Neural crest cell (in vitro differentiated cells): ENCODE measurements at places on chromosomes 4 and X.
A peak's percentile ranks its signal among the peaks of the same experiment; 100 is the strongest.

DNA sequence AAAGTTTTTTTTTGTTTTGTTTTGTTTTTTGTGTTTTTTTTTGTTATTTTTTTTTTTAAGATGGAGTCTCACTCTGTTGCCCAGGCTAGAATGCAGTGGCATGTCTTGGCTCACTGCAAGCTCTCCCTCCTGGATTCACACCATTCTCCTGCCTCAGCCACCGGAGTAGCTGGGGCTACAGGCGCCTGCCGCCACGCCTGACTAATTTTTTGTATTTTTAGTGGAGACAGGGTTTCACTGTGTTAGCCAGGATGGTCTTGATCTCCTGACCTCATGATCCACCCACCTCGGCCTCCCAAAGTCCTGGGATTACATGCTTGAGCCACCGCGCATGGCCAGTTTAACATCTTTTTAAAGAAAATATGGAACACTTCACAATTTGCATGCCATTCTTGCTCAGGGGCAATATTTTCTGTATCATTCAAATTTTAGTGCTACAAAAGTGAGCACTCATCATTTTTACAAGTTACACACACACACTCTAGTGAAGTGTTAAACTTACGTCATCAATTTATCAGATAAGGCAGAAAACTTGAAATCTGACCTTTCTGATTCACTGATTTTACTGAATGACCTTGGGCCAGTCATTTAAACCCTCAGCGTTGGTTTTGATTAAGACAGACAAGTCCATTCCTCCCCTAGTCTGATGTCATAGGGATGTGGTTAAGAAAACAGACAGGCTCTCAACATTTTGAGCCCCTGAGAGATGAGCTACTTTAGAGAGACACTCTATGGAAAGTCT lies 61.2 kb downstream of the TRIM2 start:
- DNase-seq: no peak

GRCh38 chrX:38634665-38635064 lies 73.3 kb downstream of the TSPAN7 start:
- DNase-seq: no peak

DNA sequence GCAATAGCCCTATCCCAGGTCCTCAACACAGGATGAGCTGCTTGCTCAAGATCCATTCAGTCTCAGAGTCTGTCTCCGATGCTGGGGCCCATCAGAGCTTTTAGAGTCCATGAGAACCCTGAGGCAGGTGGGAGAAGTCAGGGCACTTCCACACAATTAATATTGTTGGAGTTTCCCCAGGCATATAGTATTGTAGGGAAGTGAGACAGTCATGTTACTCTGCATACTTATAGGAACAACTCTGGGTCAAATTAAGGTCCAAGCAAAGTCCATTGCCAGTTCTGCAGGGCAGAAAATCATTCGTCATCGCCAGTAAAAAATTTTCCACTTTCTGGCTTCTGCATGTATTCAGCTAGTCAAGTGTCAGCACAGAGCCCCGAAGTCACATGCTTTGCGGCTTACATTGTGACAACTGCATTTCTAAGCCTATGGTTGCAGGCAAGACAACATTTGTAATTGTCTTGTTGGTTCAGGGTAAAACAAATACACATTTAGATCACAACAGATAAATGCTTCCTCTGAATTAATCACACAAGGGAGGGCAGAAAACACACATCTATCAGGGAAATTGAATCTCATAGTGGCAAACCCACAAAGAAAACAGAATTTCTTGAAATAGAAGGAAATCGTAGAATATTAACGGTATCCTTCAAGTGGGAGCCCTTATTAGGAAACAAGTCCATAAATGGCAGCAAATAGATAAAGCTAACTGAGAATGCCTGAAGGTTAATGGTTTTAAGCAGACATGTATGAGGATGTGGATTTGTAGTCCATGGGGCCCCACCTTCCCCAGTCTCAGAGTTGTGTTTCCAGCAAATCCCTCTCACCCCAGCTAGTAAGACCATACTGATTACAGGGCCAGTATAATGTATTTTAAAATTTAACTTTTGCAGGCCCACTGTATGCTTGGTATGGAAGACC lies 412.1 kb upstream of the RASGEF1B start:
- no peak for DNase-seq

DNA sequence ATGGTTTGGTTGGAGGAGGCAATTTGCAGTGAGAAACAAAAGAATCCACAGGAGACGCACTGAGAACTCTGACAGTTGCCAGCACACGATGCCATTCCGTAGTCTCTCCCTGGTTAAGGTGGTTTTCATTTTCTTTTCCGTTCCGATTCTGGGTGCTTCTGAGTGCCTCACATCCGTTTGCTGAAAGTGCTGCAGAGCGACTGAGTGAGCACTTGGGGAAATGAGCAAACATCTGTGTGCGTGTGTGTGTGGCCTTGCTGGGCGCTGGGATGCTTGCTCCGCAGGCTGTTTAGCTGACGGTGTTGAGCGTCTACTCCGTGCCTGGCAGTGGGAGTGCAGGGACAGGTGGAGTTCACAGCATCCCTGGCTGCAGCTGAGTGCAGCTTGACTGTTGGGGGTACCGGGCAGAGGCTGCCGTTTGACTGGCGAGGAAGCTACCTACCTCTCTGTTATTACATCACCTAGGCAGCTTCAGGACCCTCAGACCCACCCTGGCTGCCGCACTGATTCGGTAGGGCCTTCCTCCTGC lies 49.3 kb downstream of the SORCS2 start:
- DNase-seq: no peak

- no peak for DNase-seq
These were observed 106.9 kb upstream of the FTHL17 start for GRCh38 chrX:31178769-31179125.

- no peak for DNase-seq
These were observed 134.1 kb upstream of the CPXCR1 start for GRCh38 chrX:88612870-88613329.

- no peak for DNase-seq
These were observed 210.2 kb downstream of the ANTXR2 start for GRCh38 chr4:79862821-79863220.

- no peak for DNase-seq
These were observed 53.2 kb downstream of the PPM1K start for GRCh38 chr4:88230969-88231771.

- DNase-seq: no peak
These were observed 1118.2 kb downstream of the ARAP2 start for GRCh38 chr4:35125995-35126712.

- no peak for DNase-seq
These were observed 202.2 kb downstream of the RAPGEF2 start for GRCh38 chr4:159305129-159305528.

DNA sequence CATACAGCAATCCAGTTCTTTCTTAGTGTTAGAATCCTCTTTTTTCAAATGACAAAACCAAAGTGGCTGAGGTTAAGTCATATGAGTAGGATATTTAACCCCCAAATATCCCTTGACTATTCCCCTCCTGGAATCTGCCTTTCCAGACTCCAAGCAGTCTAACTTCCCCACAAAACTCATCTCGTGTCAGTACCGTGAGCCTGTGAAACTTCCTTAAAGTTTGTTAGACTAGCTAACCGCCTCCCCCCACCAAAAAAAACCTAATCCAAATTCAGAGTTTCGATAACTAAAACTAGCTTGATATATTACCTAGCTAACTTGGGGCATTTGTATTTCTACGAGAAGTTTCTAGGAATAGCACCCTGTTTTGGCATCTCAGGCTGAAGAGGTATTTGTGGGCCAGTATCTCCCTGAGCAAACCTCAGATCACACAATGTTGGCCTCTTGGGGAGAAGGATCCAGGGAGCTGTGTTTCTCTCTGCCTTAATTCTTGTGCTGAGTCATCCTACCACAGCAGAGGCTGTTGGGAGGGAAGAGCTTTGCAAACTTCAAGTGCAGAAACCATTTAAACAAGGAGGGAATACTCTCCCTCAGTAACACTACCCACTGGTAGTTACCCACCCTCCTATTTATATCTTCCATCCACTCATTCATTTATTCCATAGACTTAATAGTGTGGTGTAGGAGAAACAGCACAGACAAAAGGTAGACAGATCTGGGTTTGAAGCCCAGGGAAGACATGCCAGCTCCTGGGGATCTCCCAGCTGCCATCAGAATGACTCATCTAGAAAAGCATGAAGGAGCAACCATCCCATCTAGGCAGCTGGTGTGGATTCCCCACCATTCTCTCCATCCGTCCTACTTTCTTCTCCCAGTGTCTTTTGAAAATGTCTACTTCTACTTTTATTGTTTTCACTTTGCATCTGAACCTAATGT lies 39.3 kb upstream of the TXK start:
- DNase-seq: no peak

DNA sequence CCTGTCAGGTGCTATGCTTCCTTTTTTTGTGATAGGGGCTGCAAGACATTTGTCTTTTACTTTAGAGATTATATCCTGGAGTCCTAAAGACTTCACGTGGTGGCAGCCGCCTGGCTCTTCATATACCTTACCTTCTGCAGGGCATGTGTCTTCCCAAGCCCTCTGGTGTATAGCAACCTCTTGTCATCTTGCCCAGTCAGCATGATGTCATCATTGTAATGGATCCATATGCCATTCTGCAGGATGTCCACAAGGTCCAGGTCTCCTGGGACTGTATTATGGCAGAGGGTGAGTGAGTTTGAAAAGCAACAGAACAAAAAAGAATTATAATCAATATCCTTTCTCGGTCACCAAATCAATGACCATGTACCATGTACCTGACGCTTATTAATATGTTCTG lies 82.2 kb upstream of the SCOC start:
- no peak for DNase-seq

DNA sequence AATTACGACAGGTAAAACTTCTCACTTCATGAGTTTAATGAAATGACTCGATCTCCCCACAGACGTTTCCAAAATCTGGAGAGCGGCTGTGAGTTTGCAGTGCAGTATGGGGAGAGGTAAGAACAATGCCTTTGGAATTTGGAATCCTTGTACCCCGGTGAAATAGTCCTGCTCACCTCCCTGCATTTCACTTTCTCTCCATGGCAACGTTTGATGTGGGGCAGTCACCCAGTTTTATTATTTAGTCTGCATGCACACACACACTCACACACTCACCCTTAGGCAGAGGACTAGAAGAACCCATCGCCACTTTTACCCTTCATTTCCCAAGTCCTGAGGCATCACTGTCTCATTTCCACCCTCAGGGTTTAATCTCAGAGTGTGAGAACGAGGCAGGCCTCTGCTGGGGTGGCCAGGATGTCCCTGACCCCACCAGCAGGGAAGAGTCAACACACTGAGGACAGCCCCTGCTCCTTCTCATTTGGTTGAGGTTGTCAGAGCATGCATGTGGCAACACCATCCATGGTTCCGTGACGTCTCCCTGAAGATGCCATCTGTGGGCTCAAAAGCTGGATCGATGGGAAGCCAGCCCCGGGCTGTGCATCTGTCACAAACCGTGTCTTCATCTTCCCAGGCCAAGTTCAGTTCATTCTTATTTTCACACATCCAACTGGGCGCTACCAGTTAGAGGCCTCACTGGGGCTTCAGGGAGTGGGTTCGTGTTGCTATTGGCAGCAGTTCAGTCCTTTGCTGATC lies 119.8 kb upstream of the TRIM2 start:
- DNase-seq: no peak

- no peak for DNase-seq
These were observed 656.3 kb downstream of the RPA4 start for GRCh38 chrX:97539970-97540519.

DNA sequence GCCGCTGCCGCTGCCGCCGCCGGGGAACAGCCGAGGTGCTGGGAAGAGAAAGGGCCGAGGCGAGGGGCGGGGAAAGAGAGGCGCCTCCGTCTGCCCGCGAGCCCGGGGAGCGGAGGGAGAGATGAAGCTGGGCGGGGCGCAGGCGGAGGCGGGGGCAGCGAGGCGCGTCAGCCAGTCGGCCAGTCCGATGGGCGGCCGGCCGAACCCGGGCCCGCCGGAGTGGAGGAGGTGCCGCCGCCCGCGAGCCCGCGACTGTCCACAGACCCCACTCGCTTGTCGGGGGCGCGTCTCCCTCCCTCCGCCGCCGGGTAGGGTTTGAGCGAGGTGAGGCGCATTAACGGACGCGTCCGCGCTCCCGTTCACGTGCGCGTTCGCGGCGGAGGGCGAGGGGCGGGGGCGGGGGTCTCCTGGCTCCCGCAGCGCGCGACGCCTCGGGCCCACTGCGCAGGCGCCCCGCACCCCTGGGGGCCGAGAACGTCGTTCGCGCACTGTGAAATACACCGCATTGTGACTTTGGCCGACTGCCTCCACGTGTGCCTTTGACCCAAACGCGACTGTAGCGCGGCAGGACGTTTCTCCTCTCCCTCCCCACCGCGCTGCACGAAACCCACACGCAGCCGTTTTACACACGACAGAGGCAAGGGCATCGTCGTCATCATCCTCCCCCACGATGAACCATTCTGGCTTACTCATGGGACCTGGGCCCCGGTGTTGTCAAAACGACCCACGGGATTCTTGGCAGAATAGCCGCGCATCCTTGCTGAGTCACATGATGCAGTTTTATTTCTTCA lies at the start of gene NUDT11:
Gene NUDT11, minus strand, starts transcription at position 92 of the 791 bp plus-strand sequence. CDS start 148 bp downstream, outside the sequence.
- DNase-seq: peak; percentile 62

DNA sequence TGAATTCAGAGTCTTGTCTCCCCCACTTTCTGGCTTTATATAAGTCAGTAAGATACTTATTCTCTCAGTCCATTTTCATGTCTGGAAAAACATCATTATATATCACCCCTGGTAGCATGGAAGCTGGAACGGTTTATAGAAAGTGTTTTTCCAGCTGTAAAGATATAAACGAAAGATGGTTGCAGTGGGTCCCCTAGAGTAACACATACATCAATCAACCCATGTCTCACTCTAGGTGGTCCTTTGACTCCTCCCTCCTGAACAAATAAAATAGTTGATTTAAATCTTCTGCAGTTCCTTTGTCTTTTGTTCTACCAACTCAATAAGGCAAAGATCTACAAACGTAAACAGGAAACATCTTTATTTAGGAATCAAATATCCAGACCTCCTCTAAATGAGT lies 1306.1 kb upstream of the TENM3 start:
- DNase-seq: no peak

DNA sequence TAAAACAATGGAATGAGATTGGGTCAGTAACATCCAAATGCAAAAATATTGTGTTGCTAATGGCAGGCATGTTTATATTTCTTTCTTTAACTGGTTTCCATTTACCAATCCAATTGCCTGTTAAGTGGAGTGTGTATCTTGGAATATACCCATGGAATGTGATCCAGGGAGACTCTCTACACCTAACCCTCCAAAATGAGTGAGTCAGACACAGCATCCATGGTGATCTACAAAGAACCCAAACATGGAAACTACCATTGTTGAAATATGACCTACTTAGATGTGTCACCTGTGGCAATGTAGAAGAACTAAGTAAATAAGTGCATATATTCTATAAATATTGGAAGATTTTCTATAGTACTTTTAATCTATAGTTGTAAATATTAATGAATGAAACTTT lies 110.3 kb downstream of the AREG start:
- DNase-seq: no peak

DNA sequence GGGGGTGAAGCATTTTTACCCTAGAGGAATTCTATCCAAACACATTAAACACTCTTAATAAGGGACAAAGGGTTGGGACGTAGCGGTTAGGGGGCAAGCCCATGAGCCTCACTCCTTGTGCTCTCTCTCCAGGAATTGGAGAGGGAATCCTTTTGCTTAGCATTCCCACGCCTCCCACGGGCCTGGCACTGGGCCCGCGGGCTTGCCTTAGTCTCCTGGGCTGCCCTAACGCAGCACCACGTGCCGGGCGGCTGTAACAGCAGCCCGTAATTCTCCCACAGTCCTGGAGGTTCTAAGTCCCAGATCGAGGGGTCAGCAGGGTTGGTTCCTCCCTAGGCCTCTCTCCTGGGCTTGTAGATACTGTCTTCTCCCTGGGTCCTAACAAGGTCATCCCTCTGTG lies 67.5 kb downstream of the TBL1X start:
- DNase-seq: no peak

GRCh38 chr4:127249066-127249766 lies 383.5 kb upstream of the INTU start:
- DNase-seq: no peak

GRCh38 chr4:106869551-106869950 lies 166.6 kb downstream of the DKK2 start:
- DNase-seq: no peak
